Right cardiac atrium (tissue), 5 donors: ENCODE measurements at places on chromosomes 6 and 20. TPM values are rescaled to one million over a fixed set of nuclear protein-coding genes. Genes with fewer than 3 reads are reported as not detected.

DNA sequence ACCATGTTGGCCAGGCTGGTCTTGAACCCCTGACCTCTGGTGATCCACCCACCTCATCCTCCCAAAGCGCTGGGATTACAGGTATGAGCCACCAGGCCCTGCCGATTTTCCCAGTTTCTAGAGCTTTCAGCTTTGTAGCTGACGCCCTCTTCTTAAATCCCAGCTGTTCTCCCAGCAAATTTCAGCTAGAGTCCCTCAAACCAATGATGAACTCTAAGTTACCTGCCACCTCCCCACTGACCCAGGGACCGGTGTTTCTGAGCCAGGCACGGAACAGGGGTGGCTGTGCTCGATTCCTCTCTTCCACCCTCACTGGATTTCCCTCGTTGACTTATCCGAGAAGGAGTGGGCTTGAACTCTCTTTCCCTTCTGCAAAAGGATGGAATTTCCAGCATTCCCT, 39.1 kb downstream of the SUN5 start:
- no peak for DNase-seq

DNA sequence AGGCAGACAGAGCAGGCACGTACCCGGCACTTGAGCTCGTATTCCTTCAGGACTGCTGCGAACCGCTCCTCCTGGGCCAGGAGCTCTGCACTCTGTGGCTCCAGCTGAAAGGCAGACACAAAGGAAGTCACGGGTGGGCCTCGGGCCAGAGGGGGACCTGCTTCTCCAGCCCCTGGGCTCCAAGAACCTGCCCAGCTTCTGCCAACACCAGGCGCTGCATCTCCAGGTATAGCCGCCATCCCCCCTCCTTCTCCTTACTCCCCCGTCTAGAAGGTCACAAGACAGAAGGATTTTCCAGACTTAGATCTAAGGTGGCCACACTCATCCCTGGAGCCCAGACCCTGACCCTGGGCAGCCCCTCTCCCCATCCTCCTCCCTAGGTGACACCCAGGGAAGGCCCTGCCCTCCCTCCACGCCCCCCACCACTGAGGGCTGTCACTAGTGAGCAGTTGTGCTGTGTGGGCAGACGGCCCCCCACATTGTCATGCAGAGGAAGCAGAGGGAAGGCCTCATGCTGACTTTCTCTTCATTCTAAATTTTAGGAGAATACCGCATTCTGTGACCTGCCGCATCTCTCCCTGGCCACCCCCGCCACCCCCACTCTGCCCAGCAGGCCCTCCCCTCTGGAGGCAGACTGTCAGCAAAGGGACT, 81.9 kb downstream of the GINS1 start:
- no peak for DNase-seq

- DNase-seq = no peak
Measured at GRCh38 chr20:54466127-54466526, 9.3 kb upstream of the DOK5 start.

DNA sequence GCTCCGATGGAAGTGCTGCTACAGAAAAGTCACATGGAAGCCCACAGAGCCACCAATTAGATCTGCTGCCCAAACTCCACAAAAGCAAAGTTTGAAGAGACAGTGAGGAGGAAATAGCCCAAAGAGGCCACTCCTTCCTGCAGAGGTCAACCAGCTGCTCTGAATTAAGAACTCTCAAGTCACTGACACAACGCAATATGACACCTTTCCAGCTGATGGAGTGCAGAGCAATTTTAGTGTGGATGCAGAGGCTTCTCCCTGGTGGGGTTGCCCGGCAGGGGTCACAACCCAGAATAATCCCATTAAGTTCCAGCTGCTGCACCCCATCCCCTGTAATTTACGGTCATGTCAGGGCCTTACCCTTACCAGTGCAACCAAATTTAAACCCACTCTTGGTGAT, 361.9 kb upstream of the JARID2 start:
- no peak for DNase-seq

- DNase-seq = no peak
Measured at GRCh38 chr6:68638230-68638900, 3.3 kb downstream of the ADGRB3 start.

DNA sequence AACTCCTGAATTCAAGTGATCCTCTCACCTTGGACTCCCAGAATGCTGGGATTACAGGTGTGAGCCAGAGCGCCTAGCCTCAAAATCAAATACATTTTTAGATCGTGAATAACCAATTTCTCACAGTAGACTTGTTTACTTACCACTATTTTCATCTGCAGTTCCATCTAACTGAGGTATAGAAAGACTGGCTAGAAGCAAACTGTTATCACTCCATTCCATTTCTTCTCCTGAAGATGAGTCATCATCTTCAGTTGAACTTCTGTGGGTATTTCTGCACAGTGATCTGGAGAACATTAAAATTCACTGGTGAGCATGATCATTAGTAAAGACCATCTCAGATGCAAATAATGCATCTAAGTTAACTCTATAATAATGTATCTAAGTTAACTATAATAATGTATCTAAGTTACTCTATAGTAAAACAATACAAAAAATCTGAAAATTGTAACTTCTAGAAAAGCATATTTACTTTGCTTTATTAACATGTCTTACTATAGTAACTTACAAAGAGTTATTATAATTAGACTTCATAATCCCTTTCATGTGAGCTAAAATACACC, 105.4 kb downstream of the REV3L start:
- DNase-seq = no peak

DNA sequence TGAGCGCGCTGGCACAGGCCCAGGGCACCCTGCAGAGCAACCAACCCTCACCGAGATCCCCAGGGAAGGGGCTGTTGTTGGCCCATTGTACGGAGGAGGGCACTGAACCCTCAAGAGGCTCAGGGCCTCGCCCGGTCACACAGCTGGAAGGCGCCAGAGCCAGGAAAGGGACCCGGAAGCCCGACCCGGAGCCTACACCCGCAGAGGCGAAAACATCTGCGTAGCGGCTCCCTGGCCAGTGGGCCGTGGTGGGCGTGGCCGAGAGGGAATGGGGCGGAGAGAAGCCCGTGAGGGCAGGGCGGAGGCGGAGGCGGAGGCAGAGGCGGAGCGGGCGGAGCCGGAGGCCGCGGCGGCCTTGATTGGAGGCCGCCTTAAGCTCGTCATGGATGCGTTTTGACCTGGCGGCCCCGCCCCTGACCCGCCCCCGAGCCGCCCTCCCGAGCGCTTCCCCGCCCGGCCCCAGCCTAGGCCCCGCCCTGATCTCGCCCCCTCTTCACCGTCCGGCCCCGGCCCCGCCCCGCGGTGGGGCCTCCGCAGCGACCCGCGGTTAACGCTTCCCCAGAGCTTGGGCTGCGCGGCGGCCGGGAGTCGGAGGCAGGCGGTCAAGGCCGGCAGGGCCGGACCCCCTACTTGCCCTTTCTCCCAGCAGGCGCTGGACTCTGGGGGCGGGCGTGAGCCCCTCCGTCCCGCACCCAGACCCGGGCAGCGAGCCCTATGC, 2.1 kb upstream of the MRGBP start:
- DNase-seq = peak; percentile 99

- no peak for DNase-seq
Measured at GRCh38 chr20:4066551-4066950, 51.2 kb upstream of the RNF24 start.

DNA sequence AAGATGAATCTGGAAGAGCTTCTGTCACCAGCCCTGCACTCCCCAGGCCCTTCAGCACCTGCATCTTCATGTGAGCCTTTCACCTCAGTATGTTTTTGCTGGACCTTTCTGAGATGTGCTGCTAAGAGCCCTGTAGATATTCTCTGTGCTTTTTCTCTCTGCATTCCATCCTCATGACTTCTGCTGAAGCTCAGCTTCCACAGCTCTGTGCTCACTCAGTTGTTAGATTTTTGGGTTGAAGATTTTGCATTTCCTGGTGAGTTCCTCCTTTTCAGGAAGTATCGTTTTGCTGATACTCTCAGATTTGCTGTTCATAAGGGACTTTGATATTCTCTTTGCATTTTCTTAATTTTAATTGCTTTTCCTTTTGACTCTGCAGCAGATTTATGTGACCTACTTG, 18.3 kb downstream of the KIAA1586 start:
- no peak for DNase-seq

DNA sequence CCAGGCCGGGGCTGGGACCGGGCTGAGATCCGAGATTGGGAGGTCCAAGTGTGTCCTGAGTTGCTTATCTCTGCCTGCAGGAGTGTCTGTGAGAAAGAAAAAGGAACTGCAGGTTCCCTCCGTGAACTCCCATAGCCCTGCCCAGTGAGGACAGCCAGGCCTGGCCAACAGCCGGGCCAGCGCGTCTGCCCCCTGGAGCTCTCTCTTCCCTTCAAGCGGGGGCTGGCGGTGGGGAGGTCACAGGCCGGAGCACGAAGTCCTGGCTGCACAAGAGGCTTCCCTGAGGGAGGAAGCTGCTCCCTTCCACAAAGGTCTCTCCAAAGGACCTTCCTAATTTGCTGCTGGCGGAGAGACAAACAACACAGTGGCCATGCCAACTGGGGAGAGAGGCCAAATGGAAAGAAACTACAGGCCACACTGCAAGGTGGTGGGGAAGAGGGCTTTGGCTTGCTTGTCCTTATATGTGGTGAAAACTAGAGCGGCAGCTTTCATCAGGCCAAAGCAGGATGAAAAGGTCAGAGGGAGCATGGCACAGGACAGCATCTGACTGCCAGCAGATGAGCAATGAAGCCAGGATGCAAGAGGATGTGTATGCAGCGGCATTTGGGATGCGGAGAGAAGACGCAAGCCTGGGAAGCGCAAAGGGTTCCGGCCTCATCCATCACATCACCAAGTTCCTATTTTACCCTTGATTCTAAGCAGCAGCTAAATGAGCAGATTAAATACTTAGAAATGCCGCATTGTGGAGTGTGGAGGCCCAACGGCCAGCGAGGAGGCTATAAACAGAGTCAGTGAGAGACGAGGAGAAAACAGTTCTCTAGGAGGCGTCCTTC, 260.0 kb downstream of the ERMARD start:
- peak; percentile 92 for DNase-seq

The BPIFB1 gene
- total RNA-seq = not detected

The RIPOR2 gene
- total RNA-seq = 2.4 TPM
